ENCODE measurements at places on chromosomes 2 and 18. TPM values are rescaled to one million over a fixed set of nuclear protein-coding genes. Genes with fewer than 3 reads are reported as not detected.

DNA sequence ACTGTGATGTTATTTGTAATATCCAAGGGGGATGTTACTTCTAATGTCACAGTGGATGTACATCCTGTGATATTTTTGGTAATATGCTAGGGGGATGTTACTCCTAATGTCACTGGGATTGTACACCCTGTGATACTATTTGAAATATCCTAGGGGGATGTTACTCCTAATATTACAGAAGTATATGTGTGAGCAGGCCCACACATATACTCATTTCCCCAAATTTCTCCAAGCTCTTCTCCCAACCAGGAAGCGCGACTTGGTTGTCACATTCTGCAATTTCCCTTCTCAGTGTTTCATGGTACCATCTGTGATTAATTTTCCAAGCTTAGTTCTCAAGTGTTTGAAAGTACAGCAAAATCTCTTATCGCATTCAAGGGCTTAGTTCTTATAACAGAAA, 29.5 kb upstream of the CHN1 start:
- no peaks in the 10 kb centered on the region for H3K36me3 ChIP-seq
- H3K4me3 ChIP-seq, result no peak overlapping the region
- no peaks in the 10 kb centered on the region for H3K4me1 ChIP-seq

DNA sequence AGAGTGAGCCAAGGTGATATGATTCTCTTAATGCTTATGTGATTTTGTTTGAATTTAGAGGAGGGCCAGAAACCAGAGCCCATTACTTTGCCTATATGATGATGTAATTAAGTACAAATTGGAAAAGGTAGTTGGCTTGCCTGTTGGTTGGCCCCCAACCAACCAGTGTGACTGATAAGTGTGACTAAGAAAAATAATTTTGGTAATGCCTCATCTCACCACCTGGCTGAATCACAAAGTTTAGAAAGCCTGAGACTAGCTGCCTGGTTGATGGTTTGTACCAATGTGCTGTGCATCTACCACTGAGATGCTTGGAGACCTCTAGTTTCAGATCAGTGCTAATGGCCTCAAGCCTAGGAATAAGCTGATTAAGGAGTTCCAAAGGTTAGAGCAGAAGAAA, 338.7 kb downstream of the CDH2 start:
- no peak for DNase-seq
- no peak overlapping the region for H3K27ac ChIP-seq
- no peaks in the 10 kb centered on the region for H3K4me1 ChIP-seq
- no peaks in the 10 kb centered on the region for H3K36me3 ChIP-seq
- no peak overlapping the region for H3K4me3 ChIP-seq
- H3K27me3 ChIP-seq, result no peaks in the 10 kb centered on the region

- H3K4me1 ChIP-seq, result no peaks in the 10 kb centered on the region
- H3K27ac ChIP-seq, result no peak overlapping the region
- no peak for DNase-seq
Observed at GRCh38 chr2:228675091-228675490, 493.6 kb upstream of the SPHKAP start.

KANSL3 gene
- total RNA-seq, result 27.3 TPM

DNA sequence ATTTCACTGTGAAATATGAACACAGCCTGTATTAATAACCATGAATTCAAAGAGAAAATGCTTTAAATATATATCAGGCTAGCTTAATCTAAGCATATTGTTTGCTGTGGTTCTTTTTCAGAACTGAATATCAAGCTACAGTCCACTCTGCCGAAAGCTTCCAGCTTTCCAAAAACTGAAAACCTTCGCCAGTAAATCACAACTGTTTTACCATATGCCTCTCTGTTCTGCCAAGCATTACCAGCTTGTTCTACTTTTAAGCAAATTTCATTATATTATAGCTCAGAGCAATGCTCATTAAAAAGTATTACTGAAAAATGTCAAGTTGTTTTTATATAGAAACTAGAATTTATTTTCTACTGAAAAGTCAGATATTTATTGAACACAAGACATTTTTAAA, 277.4 kb downstream of the NRXN1 start:
- H3K36me3 ChIP-seq, result no peaks in the 10 kb centered on the region
- H3K4me1 ChIP-seq, result no peaks in the 10 kb centered on the region
- H3K4me3 ChIP-seq, result no peak overlapping the region
- H3K27ac ChIP-seq, result no peak overlapping the region
- H3K27me3 ChIP-seq, result no peaks in the 10 kb centered on the region

- H3K27ac ChIP-seq, result peak overlapping the region; percentile 85
- no peak overlapping the region for H3K4me3 ChIP-seq
- H3K27me3 ChIP-seq, result no peaks in the 10 kb centered on the region
Observed at GRCh38 chr18:28132084-28132483, 44.8 kb downstream of the CDH2 start.

GRCh38 chr2:60741576-60741975, 14.5 kb upstream of the PAPOLG start:
- H3K4me3 ChIP-seq, result no peak overlapping the region
- H3K4me1 ChIP-seq, result no peaks in the 10 kb centered on the region
- no peaks in the 10 kb centered on the region for H3K36me3 ChIP-seq
- no peaks in the 10 kb centered on the region for H3K27me3 ChIP-seq
- H3K27ac ChIP-seq, result no peak overlapping the region

GRCh38 chr18:39958876-39959275, 1996.2 kb upstream of the PIK3C3 start:
- H3K27me3 ChIP-seq, result no peaks in the 10 kb centered on the region
- H3K4me1 ChIP-seq, result no peaks in the 10 kb centered on the region
- no peak for DNase-seq
- no peak overlapping the region for H3K27ac ChIP-seq
- no peaks in the 10 kb centered on the region for H3K36me3 ChIP-seq

ADRA2B gene
- total RNA-seq, result 1.4 TPM

ASXL3 gene
- total RNA-seq, result 4.8 TPM

DNA sequence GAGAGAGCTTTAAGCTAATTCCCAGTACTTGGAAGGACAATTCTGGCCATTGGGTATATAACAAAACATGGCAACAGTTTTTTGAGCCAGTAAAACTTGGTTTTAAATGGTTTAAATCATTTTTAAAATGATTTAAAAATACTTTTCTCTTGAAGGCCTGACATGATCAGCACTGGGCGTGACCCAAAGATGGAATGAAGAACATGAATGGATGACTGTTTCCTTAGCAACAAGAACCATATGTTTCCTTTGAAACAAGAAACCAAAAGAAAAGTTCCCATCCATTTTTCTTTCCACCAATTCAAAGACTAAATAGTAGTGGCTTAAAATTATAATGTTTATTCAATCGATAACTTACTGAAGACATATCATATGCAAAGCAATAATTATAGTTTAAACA, 348.3 kb upstream of the FIGN start:
- no peak overlapping the region for H3K27ac ChIP-seq
- no peaks in the 10 kb centered on the region for H3K27me3 ChIP-seq
- no peak overlapping the region for H3K4me3 ChIP-seq
- H3K36me3 ChIP-seq, result no peaks in the 10 kb centered on the region
- no peaks in the 10 kb centered on the region for H3K4me1 ChIP-seq

SGO2 gene
- total RNA-seq, result 2.5 TPM

KRTCAP3 gene
- not detected for total RNA-seq

MFSD6 gene
- 72.7 TPM for total RNA-seq

TMEM17 gene
- total RNA-seq, result 1.2 TPM

DNA sequence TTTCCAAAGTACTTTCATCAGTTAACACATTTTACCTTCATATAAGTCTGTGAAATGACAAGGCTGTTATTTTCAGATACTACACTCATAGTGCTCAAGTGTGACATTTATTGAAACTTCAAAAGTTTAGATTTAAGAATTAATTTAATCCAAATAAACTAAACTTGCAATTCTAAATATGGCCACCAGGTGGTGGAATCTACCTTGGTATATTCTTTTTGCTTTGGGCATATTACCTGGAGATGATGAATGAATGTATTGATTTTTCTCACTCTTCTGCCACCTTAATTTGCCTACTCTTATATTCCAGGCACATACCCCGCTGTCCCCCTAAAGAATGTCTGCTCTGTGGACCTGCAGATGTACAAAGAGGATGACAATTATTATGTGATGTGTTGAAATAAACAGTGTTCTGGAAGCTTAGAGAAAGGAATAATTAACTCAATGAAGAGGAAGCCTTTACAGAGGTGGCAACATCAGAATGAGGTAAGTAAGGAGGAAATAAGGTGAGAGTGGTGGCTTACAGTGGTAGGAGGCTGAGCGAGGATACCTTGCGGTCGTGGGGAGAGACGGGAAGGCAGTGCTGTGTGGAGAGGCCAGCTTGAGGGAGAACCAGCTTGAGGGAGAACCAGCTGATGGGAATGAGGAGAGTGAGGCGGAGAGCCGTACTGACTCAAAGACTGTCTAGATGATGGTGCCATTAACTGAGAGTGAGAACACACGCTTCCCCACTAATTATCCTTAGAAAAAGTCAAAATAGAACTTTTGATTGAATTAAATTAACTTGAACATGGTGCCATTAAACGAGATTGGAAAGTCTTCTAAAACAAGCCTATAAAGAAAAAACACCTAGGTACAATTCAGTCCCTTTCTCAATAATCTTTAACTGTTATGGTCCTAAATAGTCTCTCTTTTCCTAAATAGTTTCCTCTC, 179.5 kb downstream of the CELF4 start:
- H3K4me3 ChIP-seq, result no peak overlapping the region
- no peak overlapping the region for H3K27ac ChIP-seq

NPPC gene
- 1.1 TPM for total RNA-seq

DNA sequence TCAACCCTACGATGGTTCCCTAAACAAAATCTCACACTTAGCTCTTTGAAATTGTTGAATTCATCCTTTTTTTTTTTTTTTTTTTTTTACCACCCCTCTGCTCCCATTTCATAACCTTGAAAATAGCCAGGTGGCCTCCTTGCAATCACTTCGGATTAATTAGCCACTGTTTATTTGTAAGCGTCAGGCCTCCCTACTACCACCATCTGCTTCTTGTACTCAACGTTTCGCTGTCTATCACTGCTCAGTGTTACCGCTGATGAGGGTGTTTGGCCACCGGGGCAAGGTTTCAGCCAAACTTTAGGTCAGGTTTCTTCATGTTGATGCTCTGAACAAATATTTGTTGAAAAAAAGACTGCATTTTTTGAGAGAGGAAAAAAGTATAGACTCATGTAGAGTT, 183.2 kb downstream of the EPHA4 start:
- no peak overlapping the region for H3K27ac ChIP-seq
- no peaks in the 10 kb centered on the region for H3K36me3 ChIP-seq
- no peaks in the 10 kb centered on the region for H3K27me3 ChIP-seq
- no peak for DNase-seq
- H3K4me1 ChIP-seq, result no peaks in the 10 kb centered on the region
- no peak overlapping the region for H3K4me3 ChIP-seq

CPLX4 gene
- not detected for total RNA-seq

ERBB4 gene
- 22.4 TPM for total RNA-seq

CCDC68 gene
- 8.0 TPM for total RNA-seq

C18orf54 gene
- total RNA-seq, result 0.41 TPM

DNA sequence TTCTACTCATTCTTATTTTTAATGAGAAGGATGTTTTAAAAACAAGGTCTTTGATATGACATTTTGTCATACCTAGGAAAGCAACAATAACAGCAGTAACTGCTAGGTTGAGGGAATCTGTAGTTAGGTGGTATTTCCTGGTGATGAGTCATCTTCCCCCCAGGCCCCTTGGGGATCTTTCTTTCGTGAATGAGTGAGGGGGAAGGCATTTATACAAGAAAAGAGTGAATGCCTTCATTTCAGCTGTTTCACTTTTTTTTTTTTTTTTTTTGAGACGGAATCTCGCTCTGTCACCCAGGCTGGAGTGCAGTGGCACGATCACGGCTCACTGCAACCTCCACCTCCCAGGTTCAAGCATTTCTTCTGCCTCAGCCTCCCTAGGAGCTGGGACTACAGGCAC, 108.6 kb downstream of the MAP4K4 start:
- H3K4me3 ChIP-seq, result no peak overlapping the region
- peak overlapping the region; percentile 41 for H3K27ac ChIP-seq
- no peaks in the 10 kb centered on the region for H3K4me1 ChIP-seq
- no peak for DNase-seq
- H3K27me3 ChIP-seq, result no peaks in the 10 kb centered on the region
- H3K36me3 ChIP-seq, result no peaks in the 10 kb centered on the region

DCDC2C gene
- not detected for total RNA-seq

- H3K36me3 ChIP-seq, result no peaks in the 10 kb centered on the region
- no peaks in the 10 kb centered on the region for H3K4me1 ChIP-seq
- no peaks in the 10 kb centered on the region for H3K27me3 ChIP-seq
- DNase-seq, result no peak
- H3K4me3 ChIP-seq, result no peak overlapping the region
Observed at GRCh38 chr2:43731211-43731610, 42.6 kb upstream of the DYNC2LI1 start.

GPATCH11 gene
- total RNA-seq, result 3.8 TPM

GRCh38 chr2:229296016-229296415, 24.9 kb upstream of the PID1 start:
- no peaks in the 10 kb centered on the region for H3K27me3 ChIP-seq
- peak overlapping the region; percentile 41 for H3K27ac ChIP-seq
- no peak for DNase-seq

MSTN gene
- total RNA-seq, result 0.12 TPM

DNA sequence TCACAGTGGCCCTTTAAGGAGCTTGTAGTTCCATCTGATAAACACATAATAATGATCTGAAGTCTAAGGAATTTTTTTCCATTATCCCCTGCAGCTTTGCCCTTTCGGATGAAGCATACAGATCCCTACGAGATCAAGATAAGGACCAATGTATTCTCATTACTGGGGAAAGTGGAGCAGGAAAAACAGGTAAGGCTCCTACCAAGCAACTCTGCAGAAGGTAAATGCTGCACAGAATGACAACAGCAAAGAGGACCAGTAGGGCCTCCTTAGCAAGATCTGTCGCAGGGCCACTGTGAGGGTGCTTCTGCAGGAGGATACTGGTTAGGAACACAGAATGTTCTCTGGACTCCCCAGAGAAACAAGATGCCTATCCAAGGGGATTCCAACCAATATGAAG, 84.6 kb downstream of the MYO1B start:
- H3K36me3 ChIP-seq, result no peaks in the 10 kb centered on the region
- no peak for DNase-seq
- no peak overlapping the region for H3K27ac ChIP-seq
- no peak overlapping the region for H3K4me3 ChIP-seq

CHRND gene
- not detected for total RNA-seq

RGPD5 gene
- total RNA-seq, result 14.9 TPM

DNA sequence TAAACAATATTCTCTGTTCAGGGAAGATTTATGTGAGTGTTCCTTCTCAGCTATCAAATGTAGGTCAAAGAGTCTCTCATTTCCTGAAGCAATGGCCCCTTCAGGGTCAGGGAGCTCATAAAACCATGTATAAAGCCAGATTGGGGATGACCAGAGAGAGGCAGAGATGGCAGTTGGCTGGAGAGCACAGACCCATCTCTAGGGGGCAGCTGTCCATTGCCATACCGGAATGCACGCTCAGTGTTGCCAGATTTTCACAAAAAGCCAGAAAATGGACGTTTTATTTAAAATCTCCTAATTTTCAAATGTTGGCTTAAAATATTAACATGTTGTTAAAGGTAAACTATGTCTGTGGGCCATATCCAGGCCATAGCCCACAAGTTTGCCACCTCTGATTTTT, 1920.7 kb upstream of the CELF4 start:
- no peaks in the 10 kb centered on the region for H3K4me1 ChIP-seq
- H3K27me3 ChIP-seq, result no peaks in the 10 kb centered on the region
- no peak overlapping the region for H3K27ac ChIP-seq
- no peaks in the 10 kb centered on the region for H3K36me3 ChIP-seq
- no peak overlapping the region for H3K4me3 ChIP-seq

ANKRD62 gene
- total RNA-seq, result not detected

- no peak for DNase-seq
- no peak overlapping the region for H3K27ac ChIP-seq
- no peak overlapping the region for H3K4me3 ChIP-seq
- H3K36me3 ChIP-seq, result no peaks in the 10 kb centered on the region
- H3K4me1 ChIP-seq, result no peaks in the 10 kb centered on the region
- H3K27me3 ChIP-seq, result no peaks in the 10 kb centered on the region
Observed at GRCh38 chr2:158912765-158913164, 55.7 kb upstream of the TANC1 start.

Measured in right atrium auricular region (tissue), 2 donors.